ENCODE measurements at places on chromosomes 3 and 15. TPM values are rescaled to one million over a fixed set of nuclear protein-coding genes. Genes with fewer than 3 reads are reported as not detected.

HAUS2 gene
- polyA plus RNA-seq = 42.8 TPM

GRCh38 chr3:162437480-162437879, 940.9 kb downstream of the OTOL1 start:
- DNase-seq = no peak

- DNase-seq = no peak
Measured at GRCh38 chr3:179666436-179667035, 13.7 kb downstream of the USP13 start.

TF gene
- 3.9 TPM for polyA plus RNA-seq
